ENCODE measurements at places on chromosomes 16 and 17. TPM values are rescaled to one million over a fixed set of nuclear protein-coding genes. Genes with fewer than 3 reads are reported as not detected.

FAM117A gene
- 3.9 TPM for total RNA-seq

FBXO39 gene
- not detected for total RNA-seq

NPIPB8 gene
- not detected for total RNA-seq

AOC2 gene
- total RNA-seq: 1.00 TPM

CDRT15L2 gene
- total RNA-seq: not detected

XAF1 gene
- 15.7 TPM for total RNA-seq

UQCRC2 gene
- total RNA-seq: 204 TPM

DNA sequence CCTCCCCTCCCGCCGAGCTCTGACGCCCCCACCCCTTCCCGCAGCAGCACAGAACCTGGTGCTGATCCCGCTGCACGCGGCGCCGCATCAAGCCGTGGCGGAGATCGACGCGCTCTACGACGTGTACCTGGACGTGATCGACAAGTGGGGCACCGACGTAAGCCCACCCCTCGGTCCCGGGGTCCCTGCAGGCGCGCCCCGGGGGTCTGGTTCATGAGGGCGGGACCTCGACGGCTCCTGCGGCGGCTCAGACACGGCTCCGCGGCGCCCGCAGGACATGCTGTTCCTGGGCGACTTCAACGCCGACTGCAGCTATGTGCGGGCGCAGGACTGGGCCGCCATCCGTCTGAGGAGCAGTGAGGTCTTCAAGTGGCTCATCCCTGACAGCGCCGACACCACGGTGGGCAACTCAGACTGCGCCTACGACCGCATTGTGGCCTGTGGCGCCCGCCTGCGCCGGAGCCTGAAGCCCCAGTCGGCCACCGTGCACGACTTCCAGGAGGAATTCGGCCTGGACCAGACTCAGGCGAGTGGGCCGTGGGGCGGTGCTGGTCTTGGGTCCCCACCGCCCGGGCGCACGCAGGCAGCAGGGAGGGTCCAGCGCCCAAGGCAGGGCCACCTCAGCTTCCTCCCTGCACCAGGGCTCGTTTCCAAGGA lies 1.4 kb downstream of the DNASE1L2 start:
- H3K27ac ChIP-seq: no peak overlapping the region
- peaks cover 54% of the 10 kb centered on the region for H3K36me3 ChIP-seq
- peaks cover 10% of the 10 kb centered on the region for H3K27me3 ChIP-seq
- H3K4me3 ChIP-seq: no peak overlapping the region

GRCh38 chr16:67862623-67863583 lies 9.9 kb upstream of the EDC4 start:
- peak overlapping the region; percentile 99 for H3K27ac ChIP-seq
- peak; percentile 91 for DNase-seq
- H3K27me3 ChIP-seq: no peaks in the 10 kb centered on the region
- H3K4me1 ChIP-seq: peaks cover 67% of the 10 kb centered on the region
- no peak overlapping the region for H3K4me3 ChIP-seq

DNA sequence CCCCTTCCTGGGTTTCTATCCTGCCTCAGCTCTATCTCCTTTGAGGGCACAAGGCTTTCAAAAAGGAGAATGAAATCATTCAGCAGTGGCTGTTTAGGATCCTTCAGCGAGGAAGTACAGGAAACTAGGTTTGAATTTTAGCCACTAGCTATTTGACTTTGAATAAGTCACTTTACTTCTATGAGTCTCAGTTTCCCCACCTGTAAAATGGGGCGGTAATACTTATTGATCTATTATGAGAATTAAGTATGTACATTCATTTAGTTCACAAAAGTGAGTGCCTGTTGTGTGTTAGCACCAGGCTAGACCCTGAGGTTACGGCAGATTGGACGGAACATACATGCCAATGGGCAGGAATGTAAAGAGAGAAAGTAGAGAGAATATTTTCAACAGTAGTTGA lies 6.6 kb downstream of the CDH1 start:
- no peak overlapping the region for H3K4me3 ChIP-seq
- no peak overlapping the region for H3K27ac ChIP-seq
- H3K4me1 ChIP-seq: no peaks in the 10 kb centered on the region
- no peaks in the 10 kb centered on the region for H3K36me3 ChIP-seq
- DNase-seq: no peak

GRCh38 chr16:62272035-62272434 lies 235.8 kb upstream of the CDH8 start:
- no peaks in the 10 kb centered on the region for H3K36me3 ChIP-seq
- H3K27me3 ChIP-seq: no peaks in the 10 kb centered on the region
- no peaks in the 10 kb centered on the region for H3K4me1 ChIP-seq

GRCh38 chr17:74305865-74306654 lies 20.0 kb upstream of the KIF19 start:
- no peaks in the 10 kb centered on the region for H3K4me1 ChIP-seq
- no peak for DNase-seq
- H3K36me3 ChIP-seq: no peaks in the 10 kb centered on the region
- H3K27me3 ChIP-seq: no peaks in the 10 kb centered on the region
- no peak overlapping the region for H3K4me3 ChIP-seq

DNA sequence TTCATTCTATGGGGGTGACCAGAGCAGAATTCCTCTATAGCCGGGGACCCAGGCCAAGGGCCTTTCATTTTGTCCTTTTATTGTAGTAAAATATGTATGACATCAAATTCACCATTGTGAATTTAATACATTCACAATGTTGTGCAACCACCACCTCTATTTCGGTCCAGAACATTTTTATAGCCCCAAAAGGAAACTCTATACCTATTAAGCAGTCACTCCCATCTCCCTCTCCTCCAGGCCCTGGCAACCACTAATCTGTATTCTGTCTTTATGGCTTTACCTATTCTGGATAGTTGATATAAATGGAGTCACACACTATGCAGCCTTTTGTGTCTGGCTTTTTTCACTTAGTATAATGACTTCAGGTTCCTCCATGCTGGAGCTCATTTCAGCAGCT lies 9.7 kb upstream of the TNS4 start:
- DNase-seq: peak; percentile 28
- H3K4me3 ChIP-seq: no peak overlapping the region
- no peaks in the 10 kb centered on the region for H3K36me3 ChIP-seq
- no peaks in the 10 kb centered on the region for H3K27me3 ChIP-seq

DNA sequence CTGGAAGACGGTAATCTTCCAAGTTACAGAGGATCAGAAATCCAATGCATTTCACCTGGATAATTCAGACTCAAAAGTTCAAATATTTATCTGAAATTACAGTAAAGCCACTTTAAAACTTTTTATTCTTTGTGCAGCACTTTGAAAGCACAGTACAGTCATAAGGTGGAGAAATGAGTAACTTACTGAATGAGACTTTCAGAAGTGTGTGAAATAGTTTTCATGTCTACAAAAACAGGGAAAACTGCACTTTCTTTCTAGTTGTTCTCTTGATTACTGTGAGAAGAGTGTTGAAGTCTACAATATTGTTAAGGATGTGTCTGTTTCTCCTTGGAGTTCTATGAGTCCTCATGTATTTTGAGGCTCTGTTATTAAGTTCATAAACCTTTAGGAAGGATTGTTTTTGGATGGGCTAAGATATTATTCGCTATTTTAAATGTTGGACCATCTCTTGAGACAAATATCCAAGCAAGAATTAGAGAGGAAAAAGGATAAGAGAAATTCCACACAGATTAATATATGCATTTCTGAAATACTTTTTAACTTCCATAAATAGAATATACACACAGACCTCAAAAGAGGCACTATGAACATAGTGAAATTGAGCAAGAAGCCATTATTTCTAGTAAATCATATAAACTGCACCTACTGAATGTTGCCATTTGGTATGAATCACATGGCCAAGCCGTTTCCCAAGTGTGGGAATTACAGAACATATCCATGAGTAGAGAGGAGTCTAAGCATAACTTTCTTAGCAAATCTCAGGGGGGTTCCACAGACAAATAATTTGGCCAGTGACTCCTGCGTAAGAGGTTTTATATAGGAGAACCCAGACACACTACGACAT lies 83.6 kb upstream of the PLEKHM1 start:
- no peaks in the 10 kb centered on the region for H3K4me1 ChIP-seq
- H3K36me3 ChIP-seq: no peaks in the 10 kb centered on the region
- no peak overlapping the region for H3K4me3 ChIP-seq
- H3K27ac ChIP-seq: no peak overlapping the region
- no peak for DNase-seq

- no peak overlapping the region for H3K27ac ChIP-seq
- H3K4me3 ChIP-seq: no peak overlapping the region
- peaks cover 22% of the 10 kb centered on the region for H3K36me3 ChIP-seq
- no peaks in the 10 kb centered on the region for H3K27me3 ChIP-seq
- no peak for DNase-seq
These were observed 64.1 kb downstream of the NEUROD2 start for GRCh38 chr17:39543664-39544063.

DNA sequence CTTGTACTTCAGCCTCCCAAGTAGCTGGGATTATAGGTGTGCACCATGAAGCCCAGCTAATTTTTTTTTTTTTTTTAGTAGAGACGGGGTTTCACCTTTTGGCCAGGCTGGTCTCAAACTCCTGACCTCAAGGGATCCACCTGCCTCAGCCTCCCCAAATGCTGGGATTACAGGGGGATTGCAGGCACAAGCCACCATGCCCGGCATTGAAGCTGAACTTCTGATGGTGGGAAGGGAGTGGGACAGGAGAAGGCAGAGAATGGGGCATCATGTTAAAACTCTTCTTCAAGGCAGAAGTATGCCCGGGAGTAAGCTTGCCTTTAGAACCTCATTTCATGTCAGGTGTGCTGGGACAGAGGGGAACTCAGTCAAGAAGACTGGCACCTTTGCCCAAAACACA lies 48.6 kb upstream of the ZFHX3 start:
- no peaks in the 10 kb centered on the region for H3K27me3 ChIP-seq
- no peak overlapping the region for H3K27ac ChIP-seq
- no peak for DNase-seq

DNA sequence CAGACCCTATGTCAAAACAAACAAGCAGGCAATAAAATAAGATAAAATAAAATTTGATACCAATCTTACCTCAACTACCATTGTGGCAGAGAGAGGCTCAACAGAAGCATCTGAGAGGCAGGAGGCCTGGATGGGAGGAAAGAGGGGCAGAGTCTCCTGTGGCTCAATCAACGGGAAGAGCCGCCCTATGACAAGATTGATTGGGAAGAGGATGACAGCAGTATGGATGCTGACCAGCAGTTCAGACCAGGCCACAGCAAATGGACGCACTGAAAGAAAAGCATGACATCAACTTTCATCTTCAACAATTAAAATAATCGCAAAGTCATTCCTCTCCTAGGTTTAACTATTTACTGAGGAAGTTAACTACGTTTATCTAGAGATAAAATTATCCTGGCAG lies 47.4 kb downstream of the PKD1L3 start:
- H3K4me3 ChIP-seq: no peak overlapping the region
- H3K36me3 ChIP-seq: no peaks in the 10 kb centered on the region
- no peaks in the 10 kb centered on the region for H3K27me3 ChIP-seq

- no peak overlapping the region for H3K27ac ChIP-seq
- no peaks in the 10 kb centered on the region for H3K36me3 ChIP-seq
- H3K27me3 ChIP-seq: no peaks in the 10 kb centered on the region
- H3K4me1 ChIP-seq: no peaks in the 10 kb centered on the region
- H3K4me3 ChIP-seq: no peak overlapping the region
These were observed 244.1 kb upstream of the MON1B start for GRCh38 chr16:76946879-76947278.

DNA sequence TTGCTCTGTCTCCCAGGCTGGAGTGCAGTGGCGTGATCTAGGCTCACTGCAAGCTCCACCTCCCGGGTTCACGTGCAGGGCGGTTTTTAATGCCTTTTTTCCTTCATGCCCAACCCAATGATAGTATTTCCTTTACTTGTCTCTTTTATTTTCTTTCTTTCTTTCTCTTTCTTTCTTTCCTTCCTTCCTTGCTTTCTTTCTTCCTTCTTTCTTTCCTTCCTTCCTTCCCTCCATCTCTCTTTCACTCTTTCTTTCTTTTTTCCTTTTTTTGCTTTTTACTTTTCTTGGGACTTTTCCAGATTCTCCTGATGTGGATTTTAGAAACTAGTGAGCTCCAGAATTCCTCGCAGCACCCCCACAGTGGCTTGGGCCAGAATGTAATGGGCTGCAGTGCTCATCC lies 3.1 kb downstream of the MYH3 start:
- H3K36me3 ChIP-seq: peaks cover 6% of the 10 kb centered on the region
- peaks cover 6% of the 10 kb centered on the region for H3K4me1 ChIP-seq
- H3K27me3 ChIP-seq: no peaks in the 10 kb centered on the region
- no peak for DNase-seq
- H3K4me3 ChIP-seq: no peak overlapping the region

- H3K27ac ChIP-seq: no peak overlapping the region
- H3K36me3 ChIP-seq: no peaks in the 10 kb centered on the region
- no peak overlapping the region for H3K4me3 ChIP-seq
- H3K4me1 ChIP-seq: no peaks in the 10 kb centered on the region
These were observed 3.8 kb downstream of the EVPLL start for GRCh38 chr17:18381158-18381952.

DNA sequence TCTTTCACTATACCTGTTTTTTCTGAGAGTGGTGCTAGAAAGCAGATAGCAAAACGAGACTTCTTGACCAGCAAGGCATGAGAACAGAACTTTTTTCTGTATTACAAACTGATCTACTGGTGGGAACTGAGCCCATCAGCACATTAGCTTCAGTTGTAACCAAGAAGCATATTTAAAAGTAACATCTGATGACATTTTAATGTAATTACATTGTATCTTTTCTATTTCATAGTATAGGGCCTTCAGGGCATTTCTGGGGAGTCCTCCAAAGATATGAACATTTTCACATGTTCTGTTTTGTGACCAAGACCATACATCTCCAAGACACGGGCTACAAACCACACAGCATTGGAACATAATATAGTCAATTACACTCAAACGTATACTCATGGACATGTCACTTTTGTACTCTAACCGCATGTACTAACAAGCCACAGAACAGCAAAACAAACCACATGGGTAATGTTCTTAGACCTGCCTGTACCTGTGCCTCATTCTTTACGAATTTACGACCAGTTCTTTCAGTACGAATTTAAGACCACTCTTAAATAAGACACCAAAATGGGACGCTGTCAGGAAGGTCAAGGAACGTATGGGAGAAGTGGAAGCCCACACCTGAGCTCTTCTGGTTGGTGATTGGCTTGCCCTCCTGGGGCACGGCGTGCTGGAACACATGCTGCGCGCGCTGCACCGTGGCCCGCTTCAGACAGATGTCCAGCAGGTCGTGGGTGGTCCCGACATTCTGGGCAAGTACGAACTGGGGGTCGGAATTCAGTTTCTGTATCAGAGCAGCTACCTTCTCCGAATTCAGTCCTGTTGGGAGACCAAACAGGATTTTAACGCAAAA lies 825 bp downstream of the BLMH start:
- H3K36me3 ChIP-seq: peaks cover 26% of the 10 kb centered on the region
- peaks cover 12% of the 10 kb centered on the region for H3K4me1 ChIP-seq
- H3K27ac ChIP-seq: no peak overlapping the region
- peak overlapping the region; percentile 80 for H3K4me3 ChIP-seq
- H3K27me3 ChIP-seq: no peaks in the 10 kb centered on the region
